ENCODE measurements at places on chromosomes 3 and 15.

DNA sequence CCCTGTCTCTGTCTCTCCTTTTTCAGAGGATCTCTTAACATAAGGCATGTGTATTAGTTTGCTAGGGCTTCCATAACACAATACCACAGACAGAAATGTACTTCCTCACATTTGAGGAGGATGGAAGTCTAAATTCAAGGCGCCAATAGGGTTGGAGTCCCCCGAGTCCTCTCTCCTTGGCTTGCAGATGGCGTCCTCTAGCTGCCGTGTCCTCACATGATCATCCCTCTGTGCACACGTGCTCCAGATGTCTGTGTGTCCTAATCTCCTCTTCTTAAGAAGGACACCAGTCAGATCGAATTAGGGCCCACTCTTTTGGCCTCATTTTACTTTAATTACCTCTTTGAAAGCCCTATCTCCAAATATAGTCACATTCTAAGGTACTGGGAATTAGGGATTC lies 23.0 kb upstream of the BFSP2 start:
- DNase-seq: no peak

DNA sequence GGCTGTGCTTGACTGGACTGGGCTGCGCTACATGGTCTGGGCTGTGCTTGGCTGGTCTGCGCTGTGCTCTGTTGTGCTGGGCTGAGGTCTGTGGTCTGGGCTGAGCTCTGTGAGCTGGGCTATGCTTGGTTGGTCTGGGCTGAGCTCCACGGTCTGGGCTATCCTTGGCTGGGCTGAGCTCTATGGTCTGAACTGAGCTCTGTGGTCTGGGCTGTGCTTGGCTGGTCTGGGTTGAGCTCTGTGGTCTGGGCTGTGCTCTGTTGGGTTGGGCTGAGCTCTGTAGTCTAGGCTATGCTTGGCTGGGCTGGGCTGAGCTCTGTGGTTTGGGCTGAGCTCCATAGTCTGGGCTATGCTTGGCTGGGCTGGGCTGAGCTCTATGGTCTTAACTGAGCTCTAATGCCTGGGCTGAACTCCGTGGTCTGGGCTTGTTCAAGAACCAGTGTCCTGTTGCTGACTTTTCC lies 92.0 kb downstream of the PLXNA1 start:
- DNase-seq: no peak

- DNase-seq: no peak
Observed at GRCh38 chr3:50341996-50342650, 1.5 kb upstream of the RASSF1 start.

DNA sequence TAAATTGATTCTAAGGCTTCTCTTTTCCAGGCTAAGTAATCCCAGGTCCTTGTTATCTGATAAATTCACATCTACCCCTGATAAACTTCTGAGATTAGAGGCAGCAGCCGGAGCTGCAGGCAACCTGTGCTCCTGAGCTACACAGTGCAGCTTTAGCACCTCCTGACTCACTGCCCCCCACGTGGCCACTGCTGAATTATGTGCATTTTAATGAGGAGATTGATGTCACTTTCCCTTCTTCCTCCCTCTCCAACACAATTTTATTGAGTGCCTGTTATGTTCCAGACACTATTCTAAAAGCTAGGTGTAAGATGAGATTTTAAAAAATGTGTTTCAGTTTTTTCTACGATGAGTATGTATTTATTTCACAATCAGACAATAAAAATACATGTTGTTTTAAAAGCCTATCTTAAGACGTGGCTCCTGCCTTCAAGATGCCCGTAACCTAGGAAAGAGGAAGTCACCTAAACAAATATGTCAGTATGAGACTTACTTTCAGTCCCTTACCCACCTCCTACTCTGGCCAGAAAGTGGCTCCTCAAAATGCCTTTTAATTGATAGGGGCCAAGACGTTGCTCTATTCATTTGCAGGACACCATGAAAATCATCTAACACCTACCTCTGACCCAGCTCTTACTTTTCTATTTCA lies 161.5 kb upstream of the PFN2 start:
- no peak for DNase-seq

- no peak for DNase-seq
Observed at GRCh38 chr3:89058371-89058770, 49.0 kb upstream of the EPHA3 start.

DNA sequence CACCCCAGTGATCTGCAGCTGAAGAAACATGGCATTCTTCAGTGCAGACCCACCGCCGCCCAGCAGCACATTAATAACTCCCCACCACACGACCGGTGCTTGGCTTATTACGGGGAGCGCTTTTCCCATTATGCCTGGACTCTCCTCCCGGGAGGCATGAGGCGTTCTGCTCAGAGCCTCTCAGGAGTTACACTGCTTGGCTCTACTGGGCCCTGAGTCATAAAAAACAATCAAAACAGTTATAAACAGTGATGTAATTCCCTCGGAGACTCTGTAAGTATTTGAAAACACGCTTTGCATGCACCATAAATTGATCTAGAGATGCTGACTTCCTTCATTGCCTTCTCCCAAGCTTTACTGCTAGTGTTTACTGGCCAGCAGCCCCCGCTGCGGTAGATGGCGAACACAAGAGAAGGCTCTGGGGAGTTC lies 77.1 kb upstream of the SNRPA1 start:
- no peak for DNase-seq

- no peak for DNase-seq
Observed at GRCh38 chr15:95021816-95022215, 790.5 kb downstream of the MCTP2 start.

DNA sequence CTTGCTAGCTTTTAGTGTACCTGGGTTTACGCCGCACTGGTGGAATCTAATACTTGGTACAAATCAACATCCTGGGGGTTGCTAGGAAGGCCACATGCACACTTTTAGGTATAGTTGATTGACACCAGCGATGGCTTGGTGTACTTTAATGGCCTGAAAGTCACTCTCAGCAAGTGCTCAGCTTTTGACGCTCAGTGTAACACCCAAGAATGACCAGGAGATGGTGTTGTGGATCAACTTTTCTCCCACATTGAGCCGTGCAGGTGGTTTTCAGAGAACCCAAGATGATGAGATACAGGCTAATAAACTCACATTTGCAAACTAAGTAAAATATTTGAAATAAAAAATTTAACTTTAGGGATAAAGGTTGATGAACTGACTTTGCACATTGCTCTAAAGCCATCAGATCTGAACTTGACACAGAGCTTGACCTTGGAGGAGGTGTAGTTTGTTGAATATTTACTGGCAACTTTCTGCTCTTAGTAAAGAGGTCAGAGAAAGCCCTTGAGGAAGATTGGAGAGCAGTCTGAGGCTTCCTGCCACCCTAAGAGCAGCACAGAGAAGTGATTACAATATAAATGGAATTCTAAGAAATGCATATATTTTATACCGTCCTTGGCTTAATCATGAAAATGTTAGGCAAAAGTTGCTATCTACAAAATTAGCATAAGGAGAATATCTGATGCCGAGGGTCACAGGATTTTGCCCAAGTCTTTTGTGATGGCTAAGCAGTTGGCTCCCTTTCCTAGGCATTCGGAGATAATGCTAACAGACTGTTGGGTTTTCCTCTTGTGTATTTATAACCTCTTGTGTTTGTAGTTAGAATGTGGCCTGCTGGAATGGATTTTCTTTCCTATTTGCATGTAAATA lies 143.4 kb upstream of the RASGRP1 start:
- DNase-seq: no peak

DNA sequence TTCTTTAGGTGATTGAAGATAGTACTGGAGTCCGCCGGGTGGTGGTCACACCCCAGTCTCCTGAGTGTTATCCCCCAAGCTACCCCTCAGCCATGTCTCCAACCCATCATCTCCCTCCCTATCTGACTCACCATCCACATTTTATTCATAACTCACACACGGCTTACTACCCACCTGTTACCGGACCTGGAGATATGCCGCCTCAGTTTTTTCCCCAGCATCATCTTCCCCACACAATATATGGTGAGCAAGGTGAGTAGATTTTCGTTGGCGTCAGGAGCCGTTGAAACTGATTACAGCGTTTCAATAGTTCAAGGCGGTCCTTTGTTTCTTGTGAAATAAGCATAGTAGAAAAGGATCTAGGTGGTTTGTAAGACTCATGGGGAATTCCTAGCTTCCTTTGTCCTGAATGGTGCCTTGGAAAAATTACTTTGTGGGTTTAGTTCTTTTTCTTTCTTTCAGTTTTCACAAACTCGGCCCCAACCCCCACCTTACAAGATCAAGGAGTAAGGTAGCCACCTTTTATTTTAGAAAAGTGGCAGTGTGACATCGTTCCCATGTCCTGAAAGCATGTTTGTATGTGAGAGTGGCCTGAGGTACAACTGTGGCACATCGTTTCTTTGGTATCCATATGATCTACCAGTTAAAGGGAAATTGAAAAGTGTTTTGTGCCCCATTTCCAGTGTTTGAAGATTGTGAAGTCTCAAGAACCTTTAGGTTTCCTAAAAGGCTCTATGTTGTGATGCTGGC lies 200.6 kb downstream of the GHSR start:
- DNase-seq: no peak

DNA sequence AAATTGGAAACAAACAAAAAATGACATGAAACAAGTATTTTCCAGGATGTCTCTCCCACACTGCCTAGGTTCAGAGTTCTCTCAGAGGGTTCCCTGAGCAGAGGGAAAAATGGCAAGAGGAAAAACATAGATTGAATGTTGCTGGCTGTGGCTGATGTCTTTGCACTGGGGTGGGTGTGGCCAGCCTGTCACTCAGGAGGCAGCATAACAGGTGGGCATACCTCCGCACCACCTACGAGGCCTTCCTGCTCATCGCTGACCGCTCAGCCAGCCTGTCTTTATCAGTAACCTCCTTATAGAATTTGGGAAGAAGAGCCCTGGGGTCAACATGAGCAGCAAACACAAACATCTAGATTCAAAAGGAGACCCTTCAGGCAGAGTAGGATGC lies 216.6 kb upstream of the UMPS start:
- no peak for DNase-seq

- no peak for DNase-seq
Observed at GRCh38 chr3:74435631-74436030, 178.8 kb downstream of the CNTN3 start.

- no peak for DNase-seq
Observed at GRCh38 chr3:143783851-143784370, 64.4 kb downstream of the SLC9A9 start.

DNA sequence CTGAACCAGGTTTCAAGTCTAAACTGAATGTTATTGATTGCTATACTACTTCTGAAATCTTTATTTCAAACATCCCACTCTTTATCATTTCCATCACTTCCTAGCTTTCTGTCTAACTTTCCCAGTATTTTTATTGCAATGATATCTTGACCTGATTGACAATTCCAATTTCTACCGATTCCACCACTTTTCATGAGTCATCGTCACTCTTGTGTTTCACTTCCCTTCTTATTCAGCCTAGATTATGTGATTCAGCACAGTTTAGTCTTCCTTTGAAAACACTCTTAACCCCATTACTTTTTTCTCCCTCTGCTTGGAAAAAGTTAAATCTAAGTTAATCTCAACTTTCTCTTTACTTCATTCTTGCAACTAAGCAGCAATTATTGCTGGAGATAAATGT lies 62.6 kb downstream of the SLC7A14 start:
- no peak for DNase-seq

GRCh38 chr3:178435575-178435974 lies 100.7 kb upstream of the KCNMB2 start:
- no peak for DNase-seq

DNA sequence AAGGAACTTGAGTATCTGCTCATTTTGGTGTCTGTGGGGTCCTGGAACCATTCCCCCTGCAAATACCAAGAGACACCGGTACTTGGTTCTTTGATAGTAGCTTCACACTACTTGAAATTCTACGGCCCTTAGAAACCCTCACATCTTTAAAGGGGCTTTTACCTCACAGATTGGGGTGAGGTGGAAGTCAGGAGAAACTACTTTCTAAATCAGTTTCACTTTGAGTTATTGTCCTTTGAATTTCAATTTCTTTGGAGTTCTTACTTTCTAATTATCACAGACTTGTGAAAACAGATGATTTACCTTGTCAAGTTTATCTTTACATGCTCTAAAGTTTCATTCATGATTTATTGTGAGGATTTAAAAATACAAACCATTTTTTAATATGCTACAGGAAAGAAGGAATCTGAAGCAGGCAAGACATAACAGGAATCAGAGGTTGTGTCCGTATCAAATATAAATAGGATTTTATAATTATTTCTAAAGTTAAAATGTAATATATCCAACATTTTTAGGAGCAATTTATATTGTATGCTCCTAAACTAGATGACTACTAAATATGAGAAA lies 98.9 kb downstream of the NEDD4 start:
- DNase-seq: no peak

DNA sequence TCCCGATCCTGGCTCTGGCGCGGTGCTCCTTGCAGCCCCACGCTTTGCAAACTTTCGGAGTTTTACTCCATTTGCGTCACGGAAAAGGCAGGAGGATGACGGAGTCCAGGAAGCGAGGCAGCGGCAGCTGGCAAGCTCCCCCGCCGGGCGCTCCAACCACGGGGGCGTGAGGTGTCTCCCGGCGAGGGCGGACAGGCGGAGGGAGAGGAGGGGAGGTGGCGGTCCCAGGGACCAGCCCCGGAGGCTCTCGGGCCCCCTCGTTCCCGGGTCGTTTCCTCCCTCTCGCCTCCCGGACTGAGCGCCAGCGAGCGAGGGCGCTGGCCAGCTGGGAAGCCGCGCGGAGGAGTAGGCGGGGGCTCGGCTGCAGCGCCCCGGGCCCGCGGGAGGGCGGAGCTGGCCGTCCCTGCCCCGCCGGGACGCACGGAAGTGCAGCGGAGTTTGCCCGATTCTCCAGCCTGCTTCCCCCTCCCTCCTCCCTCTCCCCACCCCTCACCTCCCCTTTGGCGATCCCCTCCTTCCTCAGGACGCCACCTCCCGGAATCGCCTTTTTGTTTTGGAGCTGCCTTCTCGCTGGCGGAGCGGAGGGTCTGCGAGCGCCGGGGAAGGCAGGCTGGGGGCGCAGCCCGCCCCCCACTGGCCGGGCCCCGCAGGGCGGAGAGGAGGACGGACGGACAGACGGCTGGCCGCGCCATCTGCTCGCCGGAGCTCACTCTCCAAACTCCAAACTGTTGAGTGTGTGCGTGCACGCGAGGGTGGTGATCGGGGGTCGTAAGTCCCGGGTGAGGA lies at the start of gene SNX33:
SNX33 (plus strand) TSS at position 543 of the 786 bp plus-strand sequence. CDS start 1,191 bp downstream, outside the sequence.
- peak; percentile 37 for DNase-seq

DNA sequence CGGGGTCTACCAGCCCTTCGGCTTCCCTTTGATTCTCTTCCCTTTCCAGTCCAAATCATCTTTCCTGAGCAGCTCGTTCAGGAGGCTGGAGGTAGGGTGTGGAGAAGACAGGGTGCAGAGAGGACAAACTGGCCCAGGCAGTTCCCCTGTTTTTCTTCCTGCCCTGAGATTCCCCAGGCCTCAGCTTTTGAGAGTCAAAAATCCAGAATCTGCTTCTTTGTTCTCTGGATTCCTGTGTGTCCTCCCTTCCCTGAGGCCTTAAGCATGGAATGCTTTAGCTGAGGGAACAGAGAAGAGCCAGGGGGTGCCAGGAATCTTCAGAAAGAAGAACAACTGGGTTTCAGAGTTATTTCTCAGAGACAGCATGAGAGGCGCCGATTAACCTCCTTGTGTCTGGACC lies 26.7 kb upstream of the LRTM1 start:
- DNase-seq: no peak

- no peak for DNase-seq
Observed at GRCh38 chr3:109241459-109242186, 74.7 kb downstream of the DPPA2 start.

GRCh38 chr3:134928392-134928791 lies 133.3 kb downstream of the EPHB1 start:
- no peak for DNase-seq

GRCh38 chr15:74535388-74536084 lies 5.5 kb upstream of the ARID3B start:
- DNase-seq: no peak

GRCh38 chr3:61483997-61484396 lies 77.4 kb upstream of the PTPRG start:
- DNase-seq: no peak

- no peak for DNase-seq
Observed at GRCh38 chr3:147795418-147795817, 386.3 kb downstream of the ZIC1 start.
